ENCODE measurements at places on chromosomes 5 and 9. TPM values are rescaled to one million over a fixed set of nuclear protein-coding genes. Genes with fewer than 3 reads are reported as not detected.

The ZBED3 gene
- 31.6 TPM for polyA plus RNA-seq

DNA sequence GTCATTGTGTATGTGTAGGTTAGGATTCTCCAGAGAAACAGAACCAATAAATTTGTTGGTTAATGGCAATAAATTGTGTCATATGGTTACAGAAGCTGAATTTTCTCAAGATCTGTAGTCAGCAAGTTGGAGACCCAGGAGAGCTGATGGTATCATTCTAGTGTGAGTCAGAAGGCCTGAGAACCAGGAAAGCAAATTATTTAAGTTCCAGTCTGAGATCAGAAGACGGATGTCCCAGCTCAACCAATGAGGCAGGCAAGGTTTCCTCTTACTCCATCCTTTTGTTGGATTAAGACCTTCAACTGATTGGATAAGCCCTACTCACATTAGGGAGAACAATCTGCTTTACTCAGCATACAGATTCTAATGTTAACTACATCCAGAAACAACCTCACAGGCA lies 656.3 kb downstream of the ANXA1 start:
- no peak for DNase-seq

DNA sequence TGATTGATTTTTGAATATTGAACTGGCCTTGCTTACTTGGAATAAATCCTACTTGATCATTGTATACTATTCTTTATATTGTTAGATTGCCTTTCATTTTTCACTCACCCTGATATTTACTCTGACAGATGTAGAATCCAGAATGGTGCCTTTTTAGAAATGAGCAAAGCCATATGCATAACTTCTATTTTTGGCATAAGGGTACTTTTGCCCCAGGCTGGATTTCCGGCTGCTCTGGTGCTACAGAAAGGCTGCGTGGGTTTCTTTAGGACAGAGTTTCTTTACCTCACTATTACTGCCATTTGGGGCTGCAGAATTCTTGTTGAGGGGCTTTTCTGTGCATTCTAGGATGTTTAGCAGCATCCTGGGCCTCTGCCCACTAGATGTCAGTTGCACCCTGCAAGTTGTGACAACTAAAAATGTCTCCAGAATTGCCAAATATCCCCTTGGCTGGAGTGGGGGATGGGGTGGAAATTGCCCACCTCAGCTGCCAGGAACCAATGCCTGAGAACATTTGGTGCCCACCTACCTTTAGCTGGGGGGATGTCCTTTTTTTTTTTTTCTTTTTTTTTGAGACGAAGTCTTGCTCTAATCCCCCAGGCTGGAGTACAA lies 50.1 kb downstream of the SLC36A1 start:
- no peak for DNase-seq

DNA sequence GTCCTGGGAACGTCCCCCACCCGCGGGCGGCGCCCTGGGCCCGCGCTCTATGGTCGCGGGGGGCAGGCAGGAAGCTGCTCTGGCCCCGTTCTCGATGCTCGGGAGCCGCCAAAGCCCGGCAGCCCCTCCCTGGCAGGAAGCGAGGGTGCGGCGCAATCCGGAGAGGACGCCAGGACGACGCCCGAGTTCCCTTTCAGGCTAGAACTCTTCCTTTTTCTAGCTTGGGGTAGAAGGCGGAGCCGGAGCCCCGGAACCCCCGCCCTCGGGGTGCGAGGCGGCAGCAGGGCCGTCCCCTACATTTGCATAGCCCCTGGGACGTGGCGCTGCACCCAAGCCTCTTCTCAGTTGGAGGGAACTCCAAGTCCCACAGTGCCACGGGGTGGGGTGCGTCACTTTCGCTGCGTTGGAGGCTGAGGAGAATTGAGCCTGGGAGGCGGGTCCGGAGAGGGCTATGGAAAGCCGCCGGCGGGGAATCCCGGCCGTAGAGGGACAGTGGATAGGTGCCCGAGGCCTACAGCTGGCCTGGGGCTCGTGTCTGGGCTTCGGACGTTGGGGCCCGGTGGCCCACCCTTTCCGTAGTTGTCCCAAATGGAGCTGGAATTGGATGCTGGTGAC lies at the start of the genes CREB3 and TLN1:
Gene CREB3 (plus strand): TSS at position 482 of the 615 bp plus-strand sequence. CDS start 107 bp downstream, at position 589.
Gene TLN1 (minus strand): TSS at position 11 of the 615 bp plus-strand sequence. CDS start 6,501 bp downstream, outside the sequence.
- DNase-seq, result peak; percentile 94

DNA sequence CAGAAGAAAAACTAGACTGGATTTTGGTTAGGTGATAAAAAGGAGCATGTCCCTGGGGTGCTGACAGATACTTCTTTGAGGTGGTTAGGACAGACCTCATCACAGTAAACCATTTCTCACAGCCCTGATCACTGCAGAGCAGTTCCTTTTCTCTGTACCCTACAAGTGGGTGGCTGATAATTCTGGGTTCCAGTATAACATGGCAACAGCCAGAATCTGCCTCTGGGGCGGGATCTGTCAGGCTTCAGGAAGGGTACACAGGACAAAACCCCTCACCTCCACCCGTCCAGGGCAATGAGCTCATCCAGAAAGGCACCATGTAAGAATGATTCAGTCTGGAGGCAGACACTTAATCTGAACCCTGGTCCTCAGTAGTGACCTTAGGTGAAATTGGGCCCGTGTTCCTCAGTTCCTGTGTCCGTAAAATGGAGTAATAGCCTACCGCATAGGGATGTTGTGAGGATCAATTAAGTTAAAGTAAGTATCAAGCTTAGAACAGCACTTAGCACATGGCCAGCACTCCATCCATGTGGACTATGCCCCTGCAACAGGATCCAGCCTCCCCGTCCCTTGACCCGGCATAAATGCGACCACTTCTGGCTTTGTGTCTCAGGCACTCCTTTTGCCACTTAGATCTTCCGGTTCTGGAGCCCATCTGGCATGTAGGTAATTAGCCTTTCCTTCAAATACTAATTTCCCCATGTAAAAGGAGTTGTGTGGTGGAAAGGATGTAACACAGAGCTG lies 129.2 kb downstream of the LHFPL2 start:
- no peak for DNase-seq

Data from renal cortex interstitium (tissue), 15 donors.